Stimulated activated CD4-positive, alpha-beta T cell treated with anti-CD3 and anti-CD28 coated beads, Interleukin-2, amount 100 ng/mL, for 24 hours (primary cell): ENCODE measurements at places on chromosomes 12 and 14.

GRCh38 chr12:15180325-15180724, 40.9 kb downstream of the RERG start:
- DNase-seq = no peak

DNA sequence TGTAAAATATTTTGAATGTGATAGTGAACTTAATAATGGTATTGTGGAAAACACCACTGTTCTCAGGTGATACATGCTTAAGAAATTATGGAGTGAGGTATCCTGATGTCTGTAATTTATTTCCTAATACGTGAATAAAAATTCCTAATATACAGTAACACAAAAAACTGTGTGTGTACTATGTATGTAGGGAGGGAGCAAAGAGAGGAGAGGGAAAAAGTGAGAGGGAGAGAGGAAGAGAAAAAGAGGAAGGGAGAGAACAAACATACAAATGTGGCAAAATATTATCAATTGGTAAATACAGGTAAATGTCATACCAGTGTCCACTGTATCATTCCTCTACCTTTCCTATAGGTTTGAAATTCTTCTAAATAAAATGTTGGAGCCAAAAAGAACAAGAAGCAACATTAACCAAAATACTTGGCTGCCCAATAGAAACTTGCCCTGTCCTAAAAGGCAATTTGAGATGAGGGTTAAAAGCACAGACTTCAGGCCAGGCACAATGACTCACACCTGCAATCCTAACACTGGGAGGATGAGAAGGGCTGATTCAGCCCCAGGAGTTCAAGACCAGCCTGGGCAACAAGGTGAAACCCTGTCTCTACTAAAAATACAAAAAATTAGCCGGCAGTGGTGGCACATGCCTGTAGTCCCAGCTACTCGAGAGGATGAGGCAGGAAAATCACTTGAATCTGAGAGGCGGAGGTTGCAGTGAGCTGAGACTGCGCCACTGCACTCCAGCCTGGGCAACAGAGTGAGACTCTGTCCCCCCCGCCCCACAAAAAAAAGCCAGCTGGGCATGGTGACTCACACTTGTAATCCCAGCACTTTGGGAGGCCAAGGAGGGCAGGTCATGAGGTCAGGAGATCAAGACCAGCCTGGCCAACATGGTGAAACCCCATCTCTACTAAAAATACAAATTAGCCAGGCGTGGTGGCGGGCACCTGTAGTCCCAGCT, 14.5 kb downstream of the R3HDM2 start:
- no peak for DNase-seq

- DNase-seq = no peak
Measured at GRCh38 chr12:11174022-11174421, 3.0 kb downstream of the SMIM10L1 start.

GRCh38 chr14:49946320-49947141, 53.6 kb downstream of the ARF6 start:
- no peak for DNase-seq

GRCh38 chr14:89445273-89445973, 28.4 kb upstream of the FOXN3 start:
- DNase-seq = peak; percentile 47
